Mucosa of descending colon (tissue), 3 donors: ENCODE measurements at places on chromosomes 2 and 18.
A peak's percentile ranks its signal among the peaks of the same experiment; 100 is the strongest.

DNA sequence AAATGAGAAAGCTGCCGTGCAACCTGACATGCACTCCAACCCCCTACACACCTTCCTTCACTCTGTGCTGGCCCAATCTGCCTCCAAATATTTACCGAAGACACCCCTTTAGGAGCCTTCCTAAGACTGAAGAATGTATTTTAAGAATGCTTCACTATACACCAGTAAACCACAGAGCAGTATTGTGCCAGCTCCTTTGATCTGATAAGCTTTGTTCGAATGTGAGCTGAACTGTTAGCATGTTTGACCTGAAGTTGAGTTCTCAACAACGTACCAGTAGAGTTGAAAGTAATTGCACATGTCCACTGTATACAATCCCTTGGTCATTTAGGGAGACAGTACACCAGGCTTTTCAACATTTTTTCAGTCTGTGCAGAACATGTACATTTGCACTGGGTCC is 259.2 kb downstream of the TGIF1 start:
- no peak for DNase-seq

GRCh38 chr18:41128545-41128944 is 826.5 kb upstream of the PIK3C3 start:
- DNase-seq, result no peak

DNA sequence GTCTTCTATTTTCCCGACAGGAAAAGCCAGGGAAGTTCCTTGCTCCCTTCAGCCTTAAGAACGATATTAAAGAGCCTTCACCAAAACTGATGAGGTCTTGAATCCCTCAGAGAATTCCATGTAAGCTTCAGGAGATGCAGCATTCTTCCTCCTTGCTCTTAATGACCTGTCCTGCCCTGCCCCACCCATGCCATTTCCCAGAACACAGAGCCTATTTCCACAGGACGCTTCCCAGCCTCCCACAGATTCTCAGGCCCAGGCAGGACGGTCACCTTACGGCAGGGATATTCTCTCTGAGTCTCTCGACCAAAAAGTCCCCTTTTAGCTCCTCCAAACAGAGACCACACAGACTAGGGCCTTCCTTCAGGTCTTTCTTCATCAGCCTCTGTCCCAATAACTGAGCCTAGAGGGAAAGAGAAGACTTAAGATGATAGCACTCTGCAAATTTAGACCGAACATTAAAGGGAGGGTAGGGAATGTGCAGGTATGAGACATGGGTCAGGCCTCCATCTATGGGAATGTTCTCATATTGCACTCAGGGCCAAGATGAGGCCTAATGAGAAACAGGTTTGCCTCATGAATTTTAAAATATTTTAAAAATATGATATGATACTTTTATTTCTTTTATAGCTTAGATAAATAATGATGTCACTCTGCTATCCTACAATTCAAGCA is 62.1 kb downstream of the COBLL1 start:
- no peak for DNase-seq

DNA sequence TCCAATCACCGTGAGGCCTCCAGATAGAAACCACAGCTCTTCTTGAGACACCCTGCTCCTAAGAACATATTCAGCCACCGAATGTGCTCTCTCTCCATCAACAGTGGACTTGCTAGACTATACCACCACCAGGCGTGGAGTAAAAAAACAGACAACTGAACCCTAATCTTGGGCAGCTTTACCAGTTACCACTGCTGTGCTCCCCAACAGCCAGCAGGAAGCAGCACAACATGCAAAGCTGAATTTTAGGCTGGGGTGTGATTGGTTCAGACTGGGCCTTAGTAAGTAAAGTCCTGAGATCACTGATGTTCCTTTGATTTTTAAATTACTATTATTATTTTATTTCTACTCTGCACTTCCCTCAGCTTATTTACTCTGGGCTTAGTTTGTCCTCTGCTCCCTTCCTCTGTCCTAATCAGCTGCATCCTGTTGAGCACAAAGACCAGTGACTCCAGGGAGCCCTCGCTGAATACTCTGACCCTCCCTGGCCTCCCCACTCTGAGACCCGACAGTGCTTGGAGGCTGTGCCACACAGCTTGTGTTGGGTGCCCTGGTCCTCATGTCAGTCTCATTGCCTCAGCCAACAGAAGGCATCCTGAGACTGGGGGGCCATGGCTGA is 21.9 kb downstream of the MRPL35 start:
- peak; percentile 55 for DNase-seq

DNA sequence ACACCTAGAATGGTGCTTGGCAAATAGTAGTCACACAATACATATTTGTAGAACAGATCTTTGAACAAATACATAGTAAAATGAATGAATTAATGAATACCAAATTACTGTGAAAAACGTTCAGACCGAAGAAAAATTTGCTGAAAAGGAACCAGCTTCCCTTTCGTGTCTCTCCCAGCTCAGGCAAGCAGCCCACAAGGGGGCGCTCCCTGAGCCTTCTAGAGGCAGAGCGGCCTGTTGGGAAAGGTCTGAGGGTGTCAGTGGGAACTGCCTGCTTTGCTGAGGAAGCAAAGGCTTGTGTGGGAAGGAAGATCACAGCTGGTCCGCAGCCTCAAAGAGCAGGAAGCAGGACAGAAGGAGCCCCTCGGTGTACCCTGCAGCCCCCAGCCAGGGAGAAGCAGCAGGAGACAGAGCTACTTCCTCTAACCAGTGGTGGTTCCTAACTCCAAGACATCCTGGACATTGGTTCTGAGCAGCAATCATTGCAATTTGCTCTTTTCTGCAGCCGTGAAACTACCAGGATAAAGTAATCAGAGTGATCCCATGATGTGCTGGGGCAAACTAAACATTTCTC is 231.1 kb downstream of the ANKRD30B start:
- no peak for DNase-seq

DNA sequence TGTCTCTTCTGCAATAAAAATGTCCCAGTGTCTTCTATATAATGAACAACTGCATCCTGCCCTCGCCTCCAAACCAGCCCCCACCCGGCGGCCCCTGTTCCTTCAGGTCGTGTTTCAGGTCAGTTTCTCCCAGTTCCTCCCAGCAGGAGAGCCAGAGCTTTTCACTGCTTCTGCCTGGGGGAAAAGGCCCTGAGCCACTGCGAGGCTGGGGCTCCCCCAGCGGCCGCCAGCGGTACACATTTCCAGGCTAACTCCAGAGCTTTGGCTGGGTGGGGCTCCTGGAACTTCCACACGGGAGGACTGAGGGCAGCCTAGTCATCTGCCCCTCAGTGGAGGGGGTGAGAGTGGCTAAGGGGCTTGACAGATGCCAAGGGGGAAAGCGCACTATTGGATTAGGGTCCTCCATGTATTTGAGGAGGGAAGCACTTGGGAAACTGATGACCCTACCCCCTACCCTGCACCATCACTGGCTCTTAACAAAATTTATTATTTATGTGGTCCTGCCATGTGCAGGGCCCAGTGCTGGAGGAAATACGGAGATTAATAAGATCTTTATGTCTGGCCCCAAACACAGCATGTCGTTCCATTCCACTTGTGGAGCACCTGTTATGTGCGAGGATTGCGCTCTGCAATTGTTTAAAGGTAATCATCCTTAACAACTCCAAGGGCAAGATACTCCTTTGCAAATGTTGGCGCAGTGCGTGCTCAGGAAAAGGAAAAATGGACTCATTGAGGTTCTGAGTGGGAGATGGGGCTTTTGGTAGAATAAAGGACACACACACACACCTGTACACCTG is 17.3 kb upstream of the CYS1 start:
- DNase-seq, result peak; percentile 67

- DNase-seq, result no peak
These were observed 46.7 kb upstream of the KCNF1 start for GRCh38 chr2:10864861-10865636.

DNA sequence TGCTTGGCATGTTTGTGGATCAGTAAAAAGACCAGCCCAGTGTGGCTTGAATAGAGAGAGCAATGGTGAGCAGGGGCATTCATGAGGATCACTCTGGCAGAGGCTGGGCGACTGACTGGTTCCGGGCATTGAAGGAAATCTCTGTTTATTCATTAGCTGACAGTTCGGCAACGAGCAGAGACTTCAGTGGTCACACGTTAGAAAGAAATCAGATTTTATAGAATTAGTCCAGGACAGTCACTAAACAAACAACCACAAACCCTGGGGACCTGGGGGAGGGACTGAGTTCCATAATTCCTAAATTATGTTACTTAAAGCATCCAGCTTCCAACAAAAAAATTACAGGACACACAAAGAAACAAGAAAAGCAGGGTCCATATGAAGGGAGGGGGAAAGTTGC is 72.5 kb downstream of the NOL10 start:
- DNase-seq, result no peak

DNA sequence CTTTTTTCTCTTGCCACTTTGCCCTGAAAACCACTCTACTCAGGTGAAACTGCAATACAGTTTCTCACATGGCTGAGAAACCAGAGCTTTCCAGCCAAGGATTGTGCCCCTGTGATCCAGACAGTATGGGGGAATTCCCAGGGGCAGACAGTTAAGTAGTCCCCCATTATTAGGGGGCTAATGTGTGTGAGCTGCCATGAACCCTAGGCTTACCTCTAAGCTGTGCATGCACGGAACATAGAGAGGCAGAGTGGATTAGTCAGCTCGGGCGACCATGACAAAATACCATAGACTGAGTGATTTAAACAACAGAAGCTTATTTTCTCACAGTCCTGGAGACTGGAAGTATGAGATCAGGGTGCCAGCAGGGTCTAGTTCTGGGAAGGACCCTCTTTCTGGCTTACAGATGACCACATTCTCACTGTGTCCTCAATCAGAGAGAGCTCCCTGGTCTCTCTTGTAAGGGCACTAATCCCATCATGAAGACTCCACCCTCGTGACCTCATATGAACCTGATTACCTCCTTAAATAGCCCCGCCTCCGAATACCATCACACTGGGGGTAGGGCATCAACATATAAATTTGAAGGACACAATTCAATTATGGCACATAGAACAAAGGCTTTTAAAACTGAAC is 215.1 kb downstream of the EIPR1 start:
- no peak for DNase-seq

DNA sequence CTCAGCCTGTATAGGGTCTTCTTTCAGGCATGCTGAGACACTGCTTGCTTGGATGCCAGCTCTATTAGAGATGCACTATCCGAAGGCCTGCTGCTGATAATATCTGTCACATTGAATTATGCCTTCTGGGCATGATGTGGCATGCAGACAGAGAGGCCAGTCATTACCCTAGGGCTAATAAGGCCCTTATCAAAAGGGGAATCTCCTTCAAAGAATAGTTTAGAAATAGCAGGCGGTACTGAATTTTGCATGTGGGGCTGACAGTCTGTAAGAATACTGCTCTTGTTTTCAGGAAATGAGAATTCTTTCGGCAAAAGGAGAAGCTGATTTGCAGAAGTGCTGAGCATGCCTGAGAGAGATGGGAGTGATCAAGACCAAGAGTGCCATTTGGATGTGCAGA is 13.1 kb upstream of the LHCGR start:
- no peak for DNase-seq

DNA sequence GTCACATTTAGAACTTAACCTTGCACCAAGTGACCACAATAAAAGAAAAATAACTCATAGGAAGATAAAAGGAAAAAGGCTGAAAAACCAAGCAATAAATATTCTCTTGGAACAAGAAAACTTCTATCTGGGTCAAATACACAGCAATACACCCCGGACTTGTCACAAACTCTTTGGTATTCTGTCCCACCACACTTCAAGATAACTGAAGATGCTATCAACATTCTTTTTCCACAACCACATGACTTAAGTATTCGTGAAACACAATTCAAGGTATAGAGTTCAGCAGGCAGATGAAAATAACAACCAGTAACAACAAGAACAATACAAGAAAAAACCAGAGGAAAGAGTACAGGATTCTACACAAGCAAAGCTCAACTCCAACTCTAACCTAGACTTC is 18.0 kb downstream of the MBD2 start:
- DNase-seq, result no peak

GRCh38 chr2:32442020-32442467 is 85.2 kb downstream of the BIRC6 start:
- no peak for DNase-seq

DNA sequence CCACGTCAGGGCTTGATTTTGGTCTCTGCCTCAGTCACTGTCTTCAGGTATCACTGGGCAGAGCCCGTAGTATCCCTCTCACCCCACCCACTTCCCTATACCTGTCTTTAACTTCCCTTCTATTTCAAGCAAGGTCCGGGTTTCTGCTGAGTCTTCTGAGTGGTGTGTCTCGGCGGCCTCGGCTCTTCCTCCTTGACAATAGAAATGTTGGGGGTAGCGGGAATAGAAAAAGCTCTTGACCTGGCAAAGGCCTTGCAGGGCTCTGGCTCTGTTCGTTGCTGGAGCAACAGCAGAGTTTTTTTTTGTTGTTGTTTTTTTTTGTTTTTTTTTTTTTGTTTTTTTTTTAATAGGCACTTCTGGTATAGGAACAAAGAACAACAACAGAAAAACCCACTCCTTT is 16.0 kb upstream of the IGFBP5 start:
- DNase-seq, result no peak

DNA sequence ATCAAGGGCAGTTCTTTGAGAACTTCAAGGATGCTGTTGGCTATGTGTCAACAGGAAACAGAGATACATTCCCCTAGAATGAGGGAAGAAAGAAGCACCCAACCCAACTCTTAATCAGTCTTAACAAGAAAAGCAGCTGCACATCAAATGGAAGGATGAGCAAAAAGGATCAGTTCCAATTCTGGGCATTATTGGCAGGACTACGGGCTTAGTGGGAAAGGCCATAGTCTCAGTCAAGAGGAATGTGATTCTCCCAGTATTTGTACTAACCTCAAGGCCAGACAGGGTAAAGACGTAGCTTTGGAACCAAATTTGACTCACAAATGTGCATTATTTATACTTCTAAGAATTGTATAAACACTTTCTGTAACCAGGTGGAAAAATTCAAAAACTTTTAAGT is 18.2 kb downstream of the BMP10 start:
- no peak for DNase-seq

DNA sequence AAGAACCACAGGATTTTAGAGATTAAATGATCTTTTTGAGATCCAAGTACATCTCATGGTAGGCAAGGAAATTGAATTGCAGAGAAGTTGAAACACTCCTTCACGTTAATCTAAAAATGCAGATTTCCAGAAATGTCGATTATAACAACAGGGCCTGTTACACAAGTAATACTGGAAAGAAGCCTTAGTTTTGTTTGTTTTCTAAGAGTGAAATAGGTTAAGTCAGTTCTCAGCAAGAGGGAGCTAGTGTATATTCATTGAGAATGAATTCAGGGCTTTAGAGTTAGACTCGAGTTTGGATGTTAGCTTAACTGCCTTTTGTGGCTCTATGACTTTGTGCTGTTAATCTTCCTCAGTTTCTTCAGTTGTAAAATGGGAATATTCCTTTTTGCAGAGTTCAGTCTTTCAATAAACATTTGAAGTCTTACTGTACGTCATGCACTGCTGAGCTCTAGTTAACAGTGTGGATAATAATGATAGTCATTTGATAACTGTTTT is 926 bp downstream of the NDUFV2 start:
- DNase-seq, result no peak

- no peak for DNase-seq
These were observed 30.8 kb downstream of the TWSG1 start for GRCh38 chr18:9365406-9365805.
